ENCODE measurements at places on chromosomes 1 and 21.

DNA sequence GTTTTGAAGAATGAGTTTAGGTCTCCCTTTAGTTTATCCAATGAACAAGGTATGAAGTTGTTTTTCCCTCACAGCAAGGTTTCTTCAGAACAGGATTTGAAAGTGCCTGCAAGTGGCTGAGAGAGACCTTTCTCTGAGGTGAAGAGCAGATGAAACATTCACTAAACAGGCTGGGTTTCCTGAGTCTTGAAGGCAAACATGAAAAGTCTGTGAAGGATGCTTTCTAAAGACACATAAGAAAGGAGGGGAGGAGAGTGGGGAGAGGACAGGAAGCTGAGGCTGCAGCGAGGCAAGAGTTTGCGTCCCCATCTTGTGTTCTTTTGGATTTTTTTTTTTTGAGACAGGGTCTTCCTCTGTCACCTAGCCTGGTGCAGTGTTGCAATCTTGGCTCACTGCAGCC, 95.7 kb upstream of the SIM2 start:
- no peaks in the 10 kb centered on the region for H3K36me3 ChIP-seq
- H3K27ac ChIP-seq, result no peak overlapping the region

DNA sequence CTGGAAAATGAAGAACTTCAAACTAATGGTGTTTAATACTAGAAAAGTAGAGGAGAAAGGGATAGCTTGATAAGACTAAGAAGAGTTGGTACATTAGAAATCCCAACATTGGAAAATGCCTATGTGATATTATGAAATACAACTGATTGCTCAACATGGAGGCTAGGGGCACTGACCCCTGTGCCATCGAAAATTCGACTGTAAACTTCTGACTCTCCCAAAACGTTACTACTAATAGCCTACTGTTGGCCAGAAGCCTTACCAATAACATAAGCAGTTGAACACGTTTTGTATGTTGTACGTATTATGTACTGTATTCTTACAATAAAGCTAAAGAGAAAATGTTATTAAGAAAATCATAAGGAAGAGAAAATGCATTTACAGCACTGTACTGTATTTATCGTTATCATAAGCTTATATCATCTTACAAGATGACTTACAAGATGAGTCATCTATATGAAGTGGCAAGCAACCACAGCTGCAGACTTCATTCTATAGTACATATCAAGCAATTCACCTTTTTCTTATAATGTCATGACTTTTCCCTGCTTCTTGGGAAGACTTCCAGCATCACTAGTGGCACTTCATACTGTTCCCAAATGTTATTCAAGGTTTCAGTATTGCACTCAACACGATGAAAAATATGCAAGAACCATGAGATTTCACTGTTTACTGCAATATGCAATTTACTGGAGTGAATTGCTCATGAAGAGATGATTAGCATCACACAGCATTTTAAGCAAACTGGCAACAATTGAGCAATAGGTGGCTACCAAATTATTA, 12.9 kb upstream of the CTSK start:
- no peaks in the 10 kb centered on the region for H3K27me3 ChIP-seq
- no peak overlapping the region for H3K4me3 ChIP-seq
- no peaks in the 10 kb centered on the region for H3K4me1 ChIP-seq
- no peak for DNase-seq
- no peak overlapping the region for H3K27ac ChIP-seq

DNA sequence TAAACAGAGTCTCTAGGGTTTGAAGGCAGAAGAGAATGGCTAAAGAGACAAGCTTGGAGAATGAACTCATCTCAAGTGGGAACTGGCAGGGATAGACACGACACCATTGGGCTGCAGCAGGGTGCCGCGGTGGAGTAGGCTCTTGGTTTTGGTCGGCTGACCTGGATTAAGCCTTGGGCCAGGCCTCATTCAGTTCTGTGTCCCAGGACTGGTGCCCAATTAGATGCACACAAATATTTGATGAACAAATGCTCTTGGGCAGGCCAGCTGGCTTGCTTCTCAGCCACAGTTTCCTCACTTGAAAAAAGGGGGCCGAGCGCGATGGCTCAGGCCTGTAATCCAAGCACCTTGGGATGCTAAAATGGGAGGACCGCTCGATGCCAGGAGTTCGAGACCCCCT, 53.4 kb upstream of the CITED4 start:
- H3K4me1 ChIP-seq, result no peaks in the 10 kb centered on the region
- no peak overlapping the region for H3K4me3 ChIP-seq
- DNase-seq, result no peak
- no peaks in the 10 kb centered on the region for H3K27me3 ChIP-seq
- H3K36me3 ChIP-seq, result no peaks in the 10 kb centered on the region

- no peak overlapping the region for H3K4me3 ChIP-seq
- no peak overlapping the region for H3K27ac ChIP-seq
- H3K4me1 ChIP-seq, result peaks cover 4% of the 10 kb centered on the region
- no peaks in the 10 kb centered on the region for H3K36me3 ChIP-seq
Observed at GRCh38 chr1:117534995-117535467, 70.8 kb upstream of the TENT5C start.

DNA sequence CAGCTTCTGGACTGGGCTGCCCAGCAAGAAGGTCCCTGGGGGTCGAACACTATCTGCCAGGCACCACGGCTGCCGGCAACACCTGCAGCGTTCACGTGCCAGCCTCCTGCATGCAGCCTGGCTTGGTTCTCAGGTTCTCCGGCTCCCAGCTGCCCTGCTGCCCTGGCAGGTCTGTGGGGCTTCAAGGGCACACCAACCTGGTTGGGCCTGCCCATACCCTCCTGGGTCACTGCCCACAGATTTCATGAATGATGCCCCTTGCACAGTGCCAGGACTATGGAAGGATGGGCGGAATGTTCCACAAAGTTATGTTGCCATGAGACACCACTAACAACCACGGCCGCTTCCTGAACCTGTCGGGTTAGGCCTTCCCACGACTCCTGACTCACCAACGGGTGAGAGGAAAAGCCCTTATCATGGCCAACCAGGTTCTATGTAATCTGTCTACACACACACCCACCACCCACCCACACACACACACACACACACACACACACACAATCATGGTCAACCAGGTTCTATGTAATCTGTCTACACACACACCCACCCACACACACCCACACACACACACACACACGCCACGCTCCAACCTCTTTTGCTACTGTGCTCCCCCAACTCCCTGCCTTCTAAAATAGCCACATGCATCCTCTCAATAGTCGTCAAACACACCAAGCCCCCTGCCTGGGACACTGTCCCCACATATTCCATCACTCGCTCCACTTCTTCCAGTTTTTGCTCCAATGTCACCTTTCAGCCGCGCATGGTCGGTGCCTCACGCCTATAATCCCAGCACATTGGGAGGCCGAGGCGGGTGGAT, 32.2 kb downstream of the HSPG2 start:
- H3K36me3 ChIP-seq, result no peaks in the 10 kb centered on the region
- H3K4me3 ChIP-seq, result no peak overlapping the region
- H3K4me1 ChIP-seq, result peaks cover 5% of the 10 kb centered on the region
- DNase-seq, result no peak

DNA sequence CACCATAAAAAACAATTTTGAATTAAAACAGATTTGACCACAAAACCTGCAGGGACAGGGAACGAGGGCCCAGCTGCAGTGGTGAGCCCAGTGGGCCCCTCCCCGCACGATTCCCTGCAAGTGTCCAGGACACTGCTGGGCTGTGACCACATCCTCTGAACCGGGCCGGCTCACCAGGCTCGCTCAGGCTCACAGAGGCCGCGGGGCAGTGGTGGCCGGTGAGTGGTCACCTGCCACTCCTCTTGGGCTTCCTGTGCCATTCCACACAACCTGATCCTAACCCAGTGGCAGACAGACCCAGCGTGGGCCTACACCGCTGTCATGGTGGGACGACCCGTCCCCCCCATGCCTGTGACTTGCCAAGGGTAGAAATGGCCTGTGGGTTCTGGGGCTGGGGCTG, 36.5 kb upstream of the RIPK4 start:
- H3K4me3 ChIP-seq, result no peak overlapping the region
- H3K27ac ChIP-seq, result no peak overlapping the region
- peaks cover 30% of the 10 kb centered on the region for H3K36me3 ChIP-seq
- no peaks in the 10 kb centered on the region for H3K4me1 ChIP-seq

- H3K36me3 ChIP-seq, result no peaks in the 10 kb centered on the region
- H3K4me1 ChIP-seq, result peaks cover 21% of the 10 kb centered on the region
- no peak overlapping the region for H3K4me3 ChIP-seq
Observed at GRCh38 chr21:45098867-45099266, 24.5 kb downstream of the ADARB1 start.

DNA sequence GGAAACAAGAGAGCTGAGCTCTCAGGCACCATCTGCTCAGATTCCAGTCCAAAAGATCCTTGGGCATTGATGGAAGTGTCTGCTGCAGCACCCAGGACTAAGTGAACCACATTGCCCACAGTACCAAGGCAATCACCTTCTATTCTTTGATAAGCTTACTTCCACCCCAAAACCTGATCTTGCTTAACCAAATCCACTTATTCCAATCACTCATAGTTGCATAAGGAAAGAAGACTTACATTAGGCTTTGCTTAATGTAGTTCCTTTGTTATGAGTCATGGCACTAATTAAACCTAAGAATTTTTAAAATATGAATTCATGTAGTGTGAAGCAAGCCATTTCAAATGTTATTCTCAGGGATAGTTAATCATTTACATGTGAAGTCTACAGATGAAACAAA, 84.5 kb downstream of the UCHL5 start:
- H3K4me1 ChIP-seq, result no peaks in the 10 kb centered on the region
- no peak overlapping the region for H3K4me3 ChIP-seq
- no peaks in the 10 kb centered on the region for H3K27me3 ChIP-seq
- no peak for DNase-seq

DNA sequence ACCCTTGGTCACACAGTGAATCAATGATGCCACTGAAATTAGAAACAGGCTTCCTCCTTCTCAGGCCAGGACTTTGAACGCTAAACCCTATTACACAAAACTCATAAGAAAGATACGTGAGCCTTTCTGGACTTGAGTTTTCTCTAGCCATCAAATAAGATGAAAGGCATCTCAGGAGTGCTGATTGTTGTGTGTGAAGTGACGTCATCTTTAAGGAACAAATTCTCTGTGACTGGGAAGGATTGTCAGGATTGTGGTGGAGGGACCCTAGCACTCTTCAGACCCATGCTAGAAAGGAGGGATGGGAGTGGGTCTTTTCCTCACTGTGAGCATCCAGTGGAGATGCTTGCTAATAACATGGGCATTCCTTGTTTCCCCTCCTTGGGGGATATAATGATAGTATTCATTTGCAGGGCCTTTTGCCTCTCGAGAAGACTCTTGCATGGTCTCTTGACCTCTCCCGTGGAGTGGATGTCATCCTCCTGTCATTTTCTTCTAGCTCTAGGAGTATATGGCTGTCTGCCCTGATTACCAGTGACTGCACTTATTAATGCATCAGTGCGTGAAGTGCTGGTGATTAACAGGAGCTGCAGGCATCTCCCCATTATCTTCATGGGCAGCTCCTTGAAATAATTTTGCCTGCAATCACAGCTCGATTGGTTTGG, 39.9 kb downstream of the SPATA46 start:
- H3K4me1 ChIP-seq, result no peaks in the 10 kb centered on the region
- no peak for DNase-seq
- H3K4me3 ChIP-seq, result no peak overlapping the region
- no peaks in the 10 kb centered on the region for H3K36me3 ChIP-seq
- H3K27me3 ChIP-seq, result no peaks in the 10 kb centered on the region

DNA sequence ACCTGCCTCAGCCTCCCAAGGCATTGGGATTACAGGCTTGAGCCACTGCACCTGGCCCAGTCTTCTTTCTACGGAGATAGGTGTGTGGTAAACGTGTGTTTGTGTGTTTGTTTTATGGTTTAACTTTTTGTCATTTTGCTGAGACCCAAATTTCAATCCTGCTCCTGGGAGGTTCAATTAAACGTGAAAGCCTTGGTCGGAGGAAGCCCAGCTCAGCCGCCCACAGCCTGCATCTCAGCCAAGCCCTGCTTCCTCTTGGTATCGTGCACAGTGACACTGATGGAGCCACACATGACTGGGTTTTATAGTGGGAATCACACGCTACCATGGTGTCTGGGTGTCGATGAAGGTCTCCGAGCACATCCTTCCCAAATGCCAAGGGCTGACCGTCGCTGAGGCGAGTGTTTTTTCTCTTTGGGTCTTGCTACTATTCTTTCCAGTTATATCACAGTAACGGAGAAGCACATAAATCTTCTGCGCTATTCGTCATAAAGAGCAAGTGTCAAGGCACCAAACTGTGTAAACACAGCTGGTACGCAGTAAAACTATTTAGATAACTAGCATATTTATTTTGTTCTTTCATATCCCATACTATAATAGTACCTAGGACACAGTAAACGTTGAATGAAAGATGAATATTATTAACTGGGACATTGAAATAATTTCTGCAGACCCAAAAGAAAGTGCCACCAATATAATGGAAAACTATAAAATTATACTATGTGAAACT, 39.3 kb downstream of the HLCS start:
- H3K4me1 ChIP-seq, result no peaks in the 10 kb centered on the region
- H3K27me3 ChIP-seq, result no peaks in the 10 kb centered on the region
- no peak for DNase-seq
- H3K36me3 ChIP-seq, result peaks cover 3% of the 10 kb centered on the region
- no peak overlapping the region for H3K27ac ChIP-seq
- H3K4me3 ChIP-seq, result no peak overlapping the region

GRCh38 chr1:72521659-72522058, 239.3 kb upstream of the NEGR1 start:
- DNase-seq, result no peak
- no peak overlapping the region for H3K4me3 ChIP-seq
- H3K4me1 ChIP-seq, result no peaks in the 10 kb centered on the region

- no peaks in the 10 kb centered on the region for H3K36me3 ChIP-seq
- no peak for DNase-seq
- no peaks in the 10 kb centered on the region for H3K27me3 ChIP-seq
- H3K27ac ChIP-seq, result no peak overlapping the region
- peaks cover 4% of the 10 kb centered on the region for H3K4me1 ChIP-seq
Observed at GRCh38 chr1:24369801-24370200, 43.8 kb downstream of the STPG1 start.

- H3K36me3 ChIP-seq, result no peaks in the 10 kb centered on the region
- no peak for DNase-seq
- no peaks in the 10 kb centered on the region for H3K27me3 ChIP-seq
- no peaks in the 10 kb centered on the region for H3K4me1 ChIP-seq
Observed at GRCh38 chr1:208944981-208945451, 638.5 kb upstream of the CAMK1G start.

- no peaks in the 10 kb centered on the region for H3K4me1 ChIP-seq
- H3K4me3 ChIP-seq, result no peak overlapping the region
- no peak overlapping the region for H3K27ac ChIP-seq
- H3K27me3 ChIP-seq, result no peaks in the 10 kb centered on the region
Observed at GRCh38 chr21:27818847-27819246, 852.0 kb upstream of the ADAMTS5 start.

- H3K4me3 ChIP-seq, result no peak overlapping the region
- H3K36me3 ChIP-seq, result no peaks in the 10 kb centered on the region
- no peak for DNase-seq
- H3K4me1 ChIP-seq, result no peaks in the 10 kb centered on the region
Observed at GRCh38 chr1:187645651-187646050, 816.9 kb downstream of the PLA2G4A start.

GRCh38 chr1:115277276-115277675, 60.8 kb downstream of the NGF start:
- no peak for DNase-seq
- no peak overlapping the region for H3K4me3 ChIP-seq
- H3K27ac ChIP-seq, result no peak overlapping the region

- H3K27me3 ChIP-seq, result no peaks in the 10 kb centered on the region
- H3K4me1 ChIP-seq, result peaks cover 11% of the 10 kb centered on the region
- no peak for DNase-seq
Observed at GRCh38 chr1:41539418-41539805, 54.9 kb upstream of the EDN2 start.

Data from natural killer cell (primary cell).